ENCODE measurements at places on chromosomes 1 and 21. TPM values are rescaled to one million over a fixed set of nuclear protein-coding genes. Genes with fewer than 3 reads are reported as not detected.

DNA sequence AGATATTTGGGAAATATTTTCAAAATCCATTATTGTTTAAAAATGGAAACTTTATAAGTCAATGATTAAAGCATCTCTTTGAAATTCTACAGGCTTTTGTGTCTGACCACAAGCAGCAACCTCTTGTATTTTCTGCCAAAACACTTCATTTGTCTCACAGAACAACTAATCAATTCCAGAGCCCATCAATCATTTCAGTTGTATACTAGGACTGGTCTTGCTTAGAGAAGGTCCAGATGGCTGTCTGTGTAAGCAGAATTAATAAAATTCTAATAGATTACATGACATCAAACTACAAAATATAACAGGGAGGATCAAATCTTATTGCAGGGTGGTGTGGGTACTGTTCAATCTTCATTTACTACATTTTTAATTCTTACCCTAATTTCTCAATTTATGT, 76.4 kb downstream of the ACBD6 start:
- DNase-seq = no peak

GRCh38 chr1:195434566-195435203, 1173.6 kb downstream of the KCNT2 start:
- DNase-seq = no peak

The ST6GALNAC3 gene
- total RNA-seq = 2.5 TPM

The OR2L5 gene
- total RNA-seq = not detected

The CASQ2 gene
- not detected for total RNA-seq

The SAMD13 gene
- total RNA-seq = 0.36 TPM

The USP25 gene
- 27.8 TPM for total RNA-seq

DNA sequence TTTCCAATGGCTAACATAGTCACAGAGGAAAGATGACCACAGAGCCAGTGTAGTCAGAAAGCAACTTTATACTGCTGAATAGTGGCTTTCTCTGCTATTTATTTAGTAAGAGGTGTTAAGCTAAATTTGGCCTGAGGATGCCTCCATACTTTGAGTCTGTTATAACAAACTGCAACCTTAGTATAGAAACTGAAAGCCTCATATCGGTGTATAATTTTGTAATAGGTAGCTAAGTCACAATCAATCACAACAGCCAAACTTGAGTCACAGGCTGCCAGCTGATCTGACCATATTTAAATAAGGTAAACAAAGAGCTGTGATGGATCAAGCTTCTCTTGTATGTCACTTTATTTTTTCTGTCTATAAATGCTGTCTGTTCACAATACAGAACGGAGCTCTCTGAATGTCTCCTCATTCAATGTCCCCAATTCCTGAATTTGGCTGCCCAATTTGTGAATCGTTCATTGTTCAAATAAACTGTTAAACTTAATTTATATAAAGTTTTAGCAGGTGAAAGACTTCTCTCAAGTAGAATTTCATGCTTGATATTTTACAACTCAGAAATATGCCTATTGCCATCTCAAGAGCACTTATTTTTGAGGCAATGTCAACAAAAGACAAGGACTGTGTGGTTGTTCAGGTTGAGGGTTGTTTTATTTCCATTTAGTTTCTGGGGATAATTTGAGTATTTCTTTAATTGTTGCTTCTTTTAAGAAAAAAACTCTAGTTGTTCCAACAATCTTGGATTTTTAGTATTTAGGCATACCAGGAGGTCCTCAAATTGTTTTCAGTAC, 339.7 kb upstream of the B3GALT2 start:
- DNase-seq = no peak

- no peak for DNase-seq
Measured at GRCh38 chr1:200115532-200115931, 88.0 kb downstream of the NR5A2 start.

The SPRR4 gene
- not detected for total RNA-seq

DNA sequence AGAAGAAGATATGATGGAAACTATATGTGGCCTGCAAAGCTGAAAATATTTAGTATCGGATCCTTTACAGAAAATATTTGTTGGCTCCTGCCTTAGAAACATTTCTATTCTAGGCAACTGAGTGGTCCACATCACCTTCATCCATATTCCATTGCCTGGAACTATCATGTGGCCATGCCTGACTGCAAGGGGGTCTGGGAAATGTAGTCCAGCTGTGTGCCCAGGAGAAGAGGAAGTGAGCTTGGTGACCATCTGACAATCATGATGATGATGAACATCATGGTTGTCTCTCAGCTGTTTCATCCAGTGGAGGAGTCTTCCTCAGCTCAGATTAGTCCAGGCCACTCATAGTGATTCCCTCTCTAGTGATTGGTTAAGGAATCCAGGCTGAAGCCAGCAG, 61.8 kb upstream of the IFNLR1 start:
- DNase-seq = no peak

DNA sequence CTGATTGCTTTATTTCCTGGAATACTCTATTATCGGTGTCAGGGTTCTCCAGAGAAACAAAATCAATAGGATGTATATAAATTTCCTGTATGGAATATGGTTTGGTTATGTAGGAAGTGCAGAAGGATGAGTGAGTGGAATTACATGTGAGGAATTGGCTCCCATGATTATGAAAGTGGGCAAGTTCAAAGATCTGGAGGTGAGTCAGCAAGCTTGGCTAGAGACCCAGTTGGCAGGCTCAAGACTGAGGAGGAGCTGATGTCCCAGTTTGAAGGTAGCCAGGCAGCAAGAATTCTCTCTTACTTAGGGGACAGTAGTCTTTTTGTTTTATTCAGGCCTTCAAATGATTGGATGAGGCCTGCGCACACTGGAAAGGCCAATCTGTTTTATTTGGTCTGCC, 57.5 kb downstream of the MAP3K7CL start:
- no peak for DNase-seq

The AGO4 gene
- total RNA-seq = 2.0 TPM

- DNase-seq = no peak
Measured at GRCh38 chr1:99146129-99146848, 118.0 kb upstream of the PLPPR4 start.

- no peak for DNase-seq
Measured at GRCh38 chr1:185850366-185850765, 116.2 kb downstream of the HMCN1 start.

DNA sequence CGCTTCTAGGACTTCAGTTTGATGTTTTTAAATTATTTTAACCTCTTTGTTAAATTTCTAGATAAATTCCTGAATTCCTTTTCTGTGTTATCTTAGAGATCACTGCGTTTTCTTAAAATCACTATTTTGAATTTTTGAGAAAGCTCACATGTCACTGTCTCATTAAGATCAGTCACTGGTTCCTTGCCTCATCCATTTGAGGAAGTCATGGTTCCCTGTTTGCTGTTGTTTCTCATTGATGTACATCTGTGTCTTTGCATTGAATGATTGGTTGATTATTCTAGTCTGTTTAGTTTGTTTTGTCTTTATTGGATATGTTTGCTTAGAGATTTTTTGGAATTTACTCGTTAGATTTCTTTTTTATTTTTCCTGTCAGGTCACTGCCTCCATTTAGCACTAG, 50.1 kb downstream of the CRP start:
- no peak for DNase-seq

DNA sequence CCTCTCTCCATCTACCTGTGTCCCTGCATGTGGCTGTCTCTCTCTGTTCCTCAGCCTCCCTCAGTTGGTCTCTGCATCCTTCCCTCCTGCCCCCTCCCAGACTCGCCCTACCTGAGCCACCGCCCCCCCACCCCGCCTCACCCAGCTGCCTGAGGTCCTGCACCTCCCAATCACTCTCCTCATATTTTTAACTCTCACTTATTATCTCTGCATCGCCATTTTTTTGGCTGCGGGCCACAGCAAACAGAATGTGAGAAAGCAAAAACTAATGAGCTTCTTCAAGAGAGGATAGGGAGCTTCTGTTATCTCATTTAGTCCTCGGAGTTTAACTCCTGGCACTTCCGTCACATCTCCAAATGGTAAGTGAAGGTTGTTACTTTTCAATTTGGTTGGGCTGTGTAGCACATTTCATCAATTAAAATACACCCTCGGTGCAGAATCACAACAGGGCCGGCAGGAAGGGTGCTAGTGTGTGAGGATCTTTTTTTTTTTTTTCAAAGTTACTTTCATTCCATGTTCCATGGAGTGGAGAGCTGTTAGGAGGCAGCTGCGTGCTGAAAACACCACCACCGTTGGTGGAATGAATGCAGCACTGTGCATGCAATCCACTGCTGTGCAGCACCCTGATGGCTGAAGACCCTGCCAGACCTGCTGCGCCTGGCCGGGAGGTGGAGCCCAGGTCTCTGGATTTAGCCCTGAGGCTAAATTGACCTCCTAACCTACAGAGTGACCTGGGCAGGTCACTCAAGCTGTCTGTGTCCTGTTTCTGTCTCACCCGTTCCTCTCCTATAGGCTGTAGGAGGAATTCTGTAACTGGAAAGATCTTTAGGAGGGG, 157.2 kb upstream of the NFIA start:
- no peak for DNase-seq

Data from activated naive CD4-positive, alpha-beta T cell treated with anti-CD3 and anti-CD28 coated beads for 36 hours (primary cell).